Motor neuron (in vitro differentiated cells): ENCODE measurements at places on chromosomes 1 and 21. TPM values are rescaled to one million over a fixed set of nuclear protein-coding genes. Genes with fewer than 3 reads are reported as not detected.

KRTAP7-1 gene
- not detected in 2 replicates for total RNA-seq

DNA sequence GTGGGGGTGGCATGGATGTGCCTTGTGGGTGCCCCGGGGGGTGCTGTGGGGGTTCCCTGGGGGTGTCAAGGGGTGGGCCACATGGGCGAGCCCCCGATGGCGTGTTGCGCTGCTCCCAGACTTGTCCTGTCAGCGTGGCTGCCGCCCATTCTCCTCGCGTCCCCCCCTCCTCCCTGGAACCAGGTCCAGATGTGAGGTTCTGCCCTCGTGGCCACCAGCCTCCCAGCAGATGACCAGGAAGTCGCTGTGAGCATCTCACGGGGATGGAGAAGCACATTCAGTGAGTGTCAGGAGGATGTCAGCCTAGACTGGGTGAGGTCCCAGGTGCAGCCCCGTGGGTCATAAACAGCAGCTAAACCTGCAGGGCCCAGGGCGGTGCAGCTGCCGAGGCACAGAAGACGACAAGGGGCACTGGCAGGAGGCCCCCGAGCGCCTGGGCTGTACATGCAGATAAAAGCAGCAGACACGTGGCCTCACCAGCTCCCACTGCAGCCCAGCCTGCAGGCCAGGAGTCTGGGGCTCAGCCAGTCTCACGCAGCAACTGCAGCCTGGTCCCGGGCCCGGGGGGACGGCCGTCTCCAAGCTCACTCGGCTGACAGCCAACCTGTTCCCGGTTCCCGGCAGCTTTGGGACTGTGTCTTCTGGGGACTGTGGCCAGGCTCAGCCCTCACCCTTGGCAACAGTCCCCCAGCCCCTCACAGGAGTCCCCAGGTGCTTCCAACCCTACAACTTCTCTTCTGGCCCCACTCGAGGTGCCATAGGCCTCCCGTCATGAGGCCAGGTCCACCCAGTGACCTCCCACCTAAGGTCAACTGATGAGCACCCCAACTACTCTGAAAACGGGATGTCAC is 17.5 kb upstream of the COL6A2 start:
- peak; percentile 31 for ATAC-seq

DNA sequence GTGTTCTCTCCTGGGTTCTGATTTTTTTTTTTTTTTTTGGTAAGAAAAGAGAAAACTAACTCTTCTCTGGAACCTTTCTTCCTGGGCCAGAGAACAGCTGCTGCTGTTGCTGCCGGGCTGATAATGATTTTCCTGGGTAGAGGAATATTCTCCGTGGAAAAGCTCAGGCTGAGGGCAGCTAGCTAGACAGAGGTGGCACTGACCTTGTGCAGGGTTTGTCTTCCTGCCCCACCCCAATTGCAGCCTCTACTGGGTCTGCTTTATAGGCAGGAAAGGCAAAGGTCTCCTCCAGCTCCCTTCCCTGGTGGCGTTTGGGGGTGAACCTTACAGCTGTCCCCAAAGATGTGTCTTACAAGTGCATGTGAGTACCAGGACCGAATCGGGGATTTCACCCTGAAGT is 79.3 kb downstream of the SPSB1 start:
- peak; percentile 1 for ATAC-seq

RHEX gene
- total RNA-seq: 0.31 TPM in 1 of 2 replicates, not detected in the other

- ATAC-seq: no peak
These were observed 144.7 kb downstream of the MRPL39 start for GRCh38 chr21:25462517-25462971.

- ATAC-seq: peak; percentile 36
These were observed 50.7 kb upstream of the GPR157 start for GRCh38 chr1:9179463-9180110.

DNA sequence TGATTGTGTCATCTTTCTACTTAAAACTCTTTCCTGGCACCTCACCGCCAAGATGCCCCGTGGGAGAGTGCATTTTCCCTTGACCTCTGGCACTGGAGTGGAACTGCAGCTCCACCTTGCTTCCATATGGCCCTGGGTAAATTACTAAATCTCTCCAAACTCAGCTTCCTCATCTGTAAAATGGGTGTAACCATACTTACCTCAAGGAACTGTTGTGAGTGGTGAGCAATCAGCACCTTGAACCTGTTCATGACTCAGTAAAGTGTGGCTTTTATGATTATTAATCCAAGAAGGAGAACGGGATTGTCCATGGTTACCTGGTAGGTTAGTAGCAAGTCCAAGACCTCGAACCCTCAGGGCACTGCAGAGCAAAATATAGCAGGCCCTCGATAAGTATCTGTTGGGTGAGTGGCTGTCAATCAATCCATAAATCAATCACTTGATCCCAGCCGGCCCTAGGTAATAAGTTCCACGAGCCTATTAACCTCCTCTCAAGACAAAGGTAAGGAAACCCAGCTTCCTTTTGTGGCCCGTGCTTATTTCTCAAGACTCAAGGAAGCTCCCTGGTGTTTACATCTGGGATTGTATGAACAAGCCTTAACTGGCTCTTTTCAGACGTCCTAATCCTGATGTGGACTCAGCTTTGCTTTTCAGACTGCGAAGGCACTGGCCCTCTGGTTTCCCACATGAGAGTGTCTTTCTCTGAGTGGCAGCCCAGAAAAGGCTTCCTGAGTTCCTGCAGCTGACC is 114.0 kb upstream of the GJB5 start:
- no peak for ATAC-seq

DNA sequence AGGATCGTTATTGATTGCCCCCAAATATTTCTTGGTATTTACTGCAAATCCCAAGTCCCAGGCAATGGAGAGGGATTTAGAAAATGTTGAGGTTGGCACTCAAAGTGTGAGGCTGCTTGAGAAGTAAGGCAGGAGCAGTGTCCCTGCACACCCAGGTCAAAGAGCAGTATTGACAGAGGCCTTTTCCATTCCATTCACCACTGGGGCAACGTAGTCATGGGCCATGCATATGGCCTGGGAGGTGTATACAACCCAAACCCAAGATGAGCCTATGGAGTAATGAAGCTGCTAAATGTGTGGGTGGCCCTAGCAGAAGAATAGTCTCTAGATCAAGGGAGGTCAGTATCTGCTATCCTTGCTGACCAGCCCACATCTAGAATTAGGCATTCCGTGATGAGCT is 245.6 kb downstream of the FOXD2 start:
- no peak for ATAC-seq

EPS15 gene
- total RNA-seq: 57.9 and 60.3 TPM in 2 replicates

DNA sequence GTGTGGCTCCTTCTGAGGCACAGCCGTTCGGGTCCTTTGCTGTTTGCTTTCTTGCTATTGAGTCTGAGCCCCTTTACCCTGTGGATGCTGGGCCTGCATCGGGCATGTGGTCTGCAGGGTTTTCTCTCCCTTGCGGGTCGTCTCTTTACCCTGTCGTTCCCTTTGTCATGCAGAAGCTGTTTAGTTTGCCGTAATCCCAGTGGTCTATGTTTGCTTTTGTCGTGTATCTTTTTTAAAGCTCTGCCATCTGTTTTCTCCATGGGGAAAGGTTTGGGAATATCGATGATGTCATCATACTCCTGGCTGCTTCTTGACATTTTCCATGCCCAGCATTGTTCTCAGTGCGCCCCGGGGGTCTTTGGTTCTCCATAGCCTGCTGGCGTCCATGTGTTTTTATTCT is 68.2 kb downstream of the AGPAT3 start:
- ATAC-seq: peak; percentile 26

DNA sequence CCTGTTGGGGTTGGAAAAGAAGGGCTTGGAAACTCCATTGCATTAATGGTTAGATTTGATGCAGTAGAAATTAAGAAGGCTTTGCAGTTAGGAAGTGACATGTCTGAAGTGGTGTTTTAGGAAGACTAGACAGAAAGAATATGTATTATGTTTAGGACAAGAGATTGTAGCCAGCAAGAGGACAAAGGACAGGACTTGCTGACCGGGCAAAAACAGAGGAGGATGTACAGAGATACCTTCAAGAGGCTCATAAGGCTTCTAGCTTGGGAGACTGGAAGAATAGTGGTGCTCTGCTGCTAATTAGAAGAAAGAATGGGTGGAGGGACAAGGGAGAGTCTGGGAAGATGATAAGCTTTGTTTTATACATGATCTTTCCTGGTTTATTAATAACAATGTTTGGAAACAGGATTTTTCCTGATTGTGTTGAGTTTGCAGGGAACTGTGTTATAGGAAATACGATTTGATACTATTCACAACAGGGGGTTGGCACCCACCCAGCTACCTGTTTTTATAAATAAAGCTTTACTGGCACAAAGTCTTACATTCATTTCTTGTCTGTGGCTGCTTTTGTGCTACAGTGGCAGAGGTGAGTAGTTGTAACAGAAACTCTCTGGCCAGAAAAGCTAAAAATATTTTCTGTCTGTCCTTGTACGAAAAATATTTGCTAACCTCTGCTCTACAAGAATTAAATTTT is 37.1 kb upstream of the TMCO2 start:
- ATAC-seq: no peak

GRCh38 chr1:235831148-235831547 is 35.6 kb downstream of the LYST start:
- ATAC-seq: no peak

DNA sequence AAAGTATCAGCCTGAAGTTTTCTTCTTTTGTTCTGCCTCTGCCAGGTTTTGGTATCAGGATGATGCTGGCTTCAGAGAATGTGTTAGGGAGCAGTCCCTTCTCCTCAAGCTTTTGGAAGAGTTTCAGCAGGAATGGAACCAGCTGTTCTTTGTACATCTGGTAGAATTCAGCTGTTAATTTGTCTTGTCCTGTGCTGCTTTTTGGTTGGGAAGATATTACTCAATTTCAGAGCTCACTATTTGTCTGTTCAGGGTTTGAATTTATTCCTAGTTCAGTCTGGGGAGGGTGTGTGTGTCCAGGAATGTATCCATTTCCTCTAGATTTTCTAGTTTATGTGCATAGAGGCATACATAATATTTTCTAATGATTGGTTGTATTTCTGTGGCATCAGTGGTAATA is 12.8 kb downstream of the ZNF678 start:
- no peak for ATAC-seq

GRCh38 chr21:29257701-29258100 is 41.0 kb upstream of the BACH1 start:
- ATAC-seq: no peak

DNA sequence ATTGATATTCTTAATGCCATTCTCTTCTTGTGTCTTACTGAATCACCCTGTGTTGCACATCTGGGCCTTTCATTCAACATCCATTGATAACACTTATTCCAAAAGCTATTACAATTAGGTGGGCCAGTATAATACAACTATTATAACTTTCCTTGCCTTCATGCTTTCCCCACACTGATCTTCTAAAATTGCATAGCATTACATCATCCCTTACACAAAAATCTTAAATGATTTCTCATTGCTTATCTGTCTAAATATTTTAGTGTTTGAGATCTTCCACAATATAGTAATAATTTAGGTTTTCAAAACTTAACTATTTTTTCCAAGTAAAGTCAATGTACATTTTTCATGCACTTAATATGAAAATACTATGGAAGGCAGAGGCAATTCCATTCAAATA is 1634.1 kb downstream of the PLA2G4A start:
- ATAC-seq: no peak

CYP4A11 gene
- total RNA-seq: 0.22 and 0.85 TPM in 2 replicates

DNA sequence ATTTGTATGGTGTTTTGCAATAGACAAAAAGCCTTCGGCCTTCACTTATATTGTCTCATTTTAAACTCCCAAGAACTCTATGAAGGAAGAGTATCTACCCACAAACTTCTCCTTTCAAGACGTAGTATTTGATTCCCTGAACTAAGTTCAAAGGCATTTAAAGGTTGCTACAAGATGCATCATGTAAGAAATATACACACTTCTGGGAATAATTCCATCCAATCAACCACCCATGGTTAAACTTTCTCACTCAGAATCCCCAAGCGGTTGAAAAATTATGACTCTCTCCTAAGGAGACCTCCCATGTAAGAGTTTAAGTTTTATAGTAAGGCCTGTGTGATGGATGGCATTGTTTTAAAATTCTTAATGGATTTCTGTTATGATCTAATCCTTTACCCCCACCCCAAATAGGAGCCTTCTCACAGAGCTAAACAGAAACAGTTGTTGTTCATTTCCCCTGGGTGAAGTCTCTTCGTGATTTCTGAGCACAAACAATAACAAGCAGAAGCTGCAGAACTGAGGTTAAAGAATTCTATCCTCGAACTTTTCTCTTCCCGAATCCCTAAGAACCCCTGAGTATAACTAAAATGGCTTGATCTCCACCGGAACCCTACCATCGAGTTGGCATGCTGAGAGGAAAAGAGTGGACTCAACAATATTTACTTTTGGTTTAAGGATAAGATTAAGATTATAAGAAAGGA is 185.0 kb downstream of the TGFBR3 start:
- ATAC-seq: peak; percentile 9

DNA sequence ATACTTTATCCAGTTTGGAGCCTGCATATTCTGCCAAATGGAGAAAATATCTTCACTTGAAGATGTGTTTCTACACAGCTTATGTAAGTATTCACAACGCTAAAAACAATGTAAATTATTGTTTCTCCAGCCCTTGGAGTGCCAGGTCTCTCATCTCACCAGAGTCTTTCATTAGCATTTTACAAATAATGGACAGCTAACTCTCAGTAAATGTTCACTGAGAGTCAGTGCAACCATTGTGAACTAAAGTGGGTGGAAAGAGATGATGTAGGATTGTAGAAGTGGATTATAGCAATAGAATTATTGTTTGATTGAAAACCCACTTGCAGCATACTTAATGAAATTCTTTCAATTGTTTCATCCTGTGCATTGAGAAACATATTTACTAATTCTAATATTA is 8.3 kb upstream of the FAM177B start:
- ATAC-seq: no peak

DNA sequence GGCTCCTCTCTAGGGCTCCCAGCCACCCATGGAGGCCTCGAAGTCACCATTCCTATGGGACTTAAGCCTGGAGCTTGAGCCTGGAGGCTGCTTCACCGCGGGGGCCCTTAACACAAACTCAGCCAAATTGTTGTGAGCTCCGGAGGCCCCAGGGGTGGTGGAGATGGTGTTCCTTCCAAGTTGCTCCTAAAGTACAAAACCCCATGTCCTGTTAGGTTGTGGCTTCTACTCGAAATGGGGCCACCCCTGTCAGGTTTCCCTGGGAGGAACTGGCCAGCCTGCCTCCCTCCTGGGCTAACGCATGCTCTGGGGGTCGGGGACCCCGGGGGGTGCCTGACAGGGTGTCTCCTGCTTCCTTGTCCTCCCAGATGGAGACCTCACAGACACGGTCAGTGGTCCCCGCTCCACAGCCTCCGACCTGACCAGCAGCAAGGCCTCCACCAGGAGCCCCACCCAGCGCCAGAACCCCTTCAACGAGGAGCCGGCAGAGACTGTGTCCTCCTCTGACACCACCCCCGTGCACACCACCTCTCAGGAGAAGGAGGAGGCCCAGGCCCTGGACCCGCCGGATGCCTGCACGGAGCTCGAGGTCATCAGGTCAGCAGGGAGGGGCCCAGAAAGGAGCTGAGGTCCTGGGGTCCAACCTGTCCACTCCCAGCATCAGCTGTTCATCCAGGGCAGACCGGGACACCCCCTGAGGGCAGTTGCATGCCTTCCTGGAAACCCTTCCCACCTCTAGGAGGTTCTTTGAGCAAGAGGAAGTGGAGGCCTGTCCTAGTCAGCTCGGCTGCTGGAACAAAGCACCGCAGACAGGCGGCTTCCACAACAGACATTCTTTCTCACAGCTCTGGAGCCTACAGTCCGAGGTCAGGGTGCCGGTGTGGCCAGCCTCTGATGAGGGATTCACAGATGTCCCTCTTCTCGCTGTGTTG is 10.8 kb upstream of the SLC25A34 start:
- no peak for ATAC-seq
